ENCODE measurements at places on chromosomes 11 and 22.

DNA sequence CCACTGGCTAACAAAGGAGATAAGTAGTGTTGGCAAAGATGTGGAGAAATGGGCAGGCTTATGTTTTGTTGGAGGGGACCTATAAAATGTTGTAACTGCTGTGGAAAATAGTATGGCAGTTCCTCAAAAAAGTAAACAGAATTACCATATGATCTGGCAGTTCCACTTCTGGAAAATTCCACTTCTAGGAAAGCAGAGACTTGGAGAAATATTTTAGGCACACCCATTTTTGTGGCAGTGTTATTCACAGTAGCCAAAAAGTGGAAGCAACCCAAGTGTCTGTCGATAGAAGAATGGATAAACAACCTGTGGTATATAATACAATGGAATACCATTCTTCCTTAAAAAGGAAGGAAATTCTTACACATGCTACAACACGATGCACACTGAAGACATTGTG, 57.0 kb upstream of the ADORA2A start:
- no peak for DNase-seq

DNA sequence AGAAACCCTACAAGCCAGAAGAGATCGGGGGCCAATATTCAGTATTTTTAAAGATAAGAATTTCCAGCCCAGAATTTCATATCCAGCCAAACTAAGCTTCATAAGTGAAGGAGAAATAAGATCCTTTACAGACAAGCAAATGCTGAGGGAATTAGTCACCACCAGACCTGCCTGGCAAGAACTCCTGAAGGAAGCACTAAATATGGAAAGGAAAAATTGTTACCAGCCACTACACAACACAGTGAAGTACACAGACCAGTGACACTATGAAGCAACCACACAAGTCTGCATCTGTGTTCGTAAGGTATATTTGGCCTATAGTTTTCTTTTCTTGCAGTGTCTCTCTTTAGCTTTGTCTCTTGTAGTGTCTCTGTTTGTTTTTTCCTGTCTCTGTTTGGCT, 29.0 kb downstream of the TMEM225 start:
- DNase-seq = no peak

GRCh38 chr11:12417691-12418611, 40.6 kb downstream of the PARVA start:
- no peak for DNase-seq

GRCh38 chr11:93517611-93518010, 25.6 kb downstream of the SMCO4 start:
- no peak for DNase-seq

- DNase-seq = no peak
Observed at GRCh38 chr11:59778122-59778521, 22.9 kb downstream of the STX3 start.

- DNase-seq = no peak
Observed at GRCh38 chr11:110939471-110939870, 227.2 kb upstream of the ARHGAP20 start.

GRCh38 chr22:44730022-44730393, 22.4 kb upstream of the ARHGAP8 start:
- no peak for DNase-seq

GRCh38 chr11:117876341-117877119, at the start of gene FXYD6:
Gene FXYD6, minus strand, starts transcription at chr11:117876658. Its CDS starts 33,882 bp downstream, at chr11:117842776.
- DNase-seq = no peak

DNA sequence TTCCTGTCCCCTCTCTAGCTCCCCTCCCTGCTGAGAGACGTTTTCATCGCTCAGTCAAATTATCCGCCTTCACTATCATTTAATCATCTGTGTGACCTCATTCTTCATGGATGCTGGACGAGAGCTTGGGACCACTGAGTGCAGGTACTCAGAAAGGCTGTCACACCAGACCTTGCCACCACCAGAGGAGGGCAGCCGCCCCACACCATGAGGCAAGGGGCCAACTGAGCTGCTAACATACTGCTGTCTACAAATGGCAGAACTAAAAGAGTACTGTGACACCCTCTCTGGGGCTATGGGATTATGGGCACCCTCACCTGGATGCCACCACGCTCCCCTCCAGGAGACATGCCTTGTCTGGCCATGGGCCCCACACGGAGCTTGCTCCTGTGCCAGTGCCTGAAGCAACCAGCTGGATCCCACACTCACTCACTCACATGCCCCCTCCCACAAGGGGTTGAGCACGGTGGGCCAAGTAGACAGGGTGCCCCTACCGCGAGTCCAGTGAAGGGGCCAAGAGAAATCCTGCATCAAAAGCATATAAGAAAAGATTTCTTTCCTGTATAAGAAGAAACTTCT, 670.0 kb upstream of the CCDC90B start:
- no peak for DNase-seq

DNA sequence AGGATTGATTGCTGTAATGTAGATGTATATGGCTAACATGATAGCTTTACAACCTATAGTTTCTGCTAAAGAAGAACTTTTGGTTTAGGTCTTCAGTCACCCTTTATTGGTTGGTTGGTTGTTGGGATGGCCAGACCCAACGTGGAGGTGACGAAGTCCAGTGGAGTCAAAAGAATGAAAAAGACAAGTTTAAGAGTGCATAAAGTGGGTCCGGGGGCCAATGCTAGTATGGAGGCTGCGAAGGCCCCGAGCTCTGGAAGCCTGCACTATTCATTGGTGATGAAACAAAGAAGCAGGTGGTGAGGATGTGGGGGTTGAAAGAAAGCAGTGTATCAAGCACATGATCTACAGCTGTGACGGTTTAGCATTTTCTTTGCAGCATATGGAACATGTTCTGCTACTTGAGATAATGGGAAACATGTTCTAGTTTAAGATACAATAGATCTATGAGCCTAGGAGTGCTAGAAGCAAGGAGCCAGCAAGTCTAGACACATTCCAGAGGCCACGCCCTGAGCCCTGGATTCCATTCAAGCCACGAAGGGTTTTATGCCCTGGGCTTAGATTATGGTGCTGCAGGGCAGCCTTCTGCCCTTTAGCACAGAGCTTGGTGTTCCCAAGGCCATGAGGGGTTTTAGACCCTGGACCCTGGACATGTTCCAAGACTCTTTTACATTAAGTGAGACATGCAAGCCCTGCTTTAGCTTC, 6.3 kb downstream of the TCP11L1 start:
- no peak for DNase-seq

GRCh38 chr22:43118953-43119458, 8.5 kb downstream of the BIK start:
- no peak for DNase-seq
